ENCODE measurements at places on chromosomes 3 and 15.

GRCh38 chr15:53072077-53072476 is 281.9 kb upstream of the ONECUT1 start:
- no peak for DNase-seq

- no peak for DNase-seq
These were observed 78.4 kb downstream of the SPSB4 start for GRCh38 chr3:141129541-141130011.

- no peak for DNase-seq
These were observed 185.6 kb upstream of the ADAMTS9 start for GRCh38 chr3:64873400-64873799.

DNA sequence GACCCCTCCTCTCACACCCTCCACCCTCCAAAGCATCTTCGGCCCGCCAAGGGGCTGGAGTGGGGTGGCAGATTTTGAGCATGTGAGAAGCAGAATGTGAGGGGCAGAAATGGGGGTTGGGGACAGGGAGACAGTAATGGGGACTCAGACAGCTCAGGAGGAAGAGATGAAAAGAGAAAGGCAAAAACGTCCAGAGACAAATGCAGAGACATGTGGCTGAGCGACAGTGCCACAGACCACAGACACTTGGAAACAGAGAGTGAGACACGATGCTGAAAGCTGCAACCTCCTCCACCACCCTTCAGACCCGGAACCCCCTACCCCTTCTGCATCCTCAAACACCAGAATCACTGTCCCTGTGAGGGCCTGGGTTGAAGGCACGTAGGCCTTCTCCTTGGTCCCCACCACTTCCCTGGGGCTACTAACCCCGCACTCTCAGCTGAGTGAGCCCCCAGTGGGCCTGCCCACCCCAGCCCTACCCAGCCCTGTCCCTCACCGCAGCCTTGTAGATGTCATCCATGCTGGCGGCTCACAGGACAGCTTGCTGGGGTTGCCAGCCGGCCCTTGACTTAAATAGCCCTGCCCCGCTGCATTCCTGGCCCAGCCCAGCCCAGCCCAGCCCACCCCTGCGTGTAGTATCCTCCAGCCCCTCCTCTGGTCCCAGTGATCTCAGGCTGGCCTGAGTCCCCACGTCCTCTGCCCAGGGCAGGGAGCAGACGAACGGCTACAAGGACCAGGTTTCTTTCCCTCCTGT is at the start of gene TNNC1:
Gene TNNC1, minus strand, starts transcription at position 546 of the 754 bp plus-strand sequence. Its CDS starts 26 bp downstream, at position 520.
- DNase-seq, result no peak

DNA sequence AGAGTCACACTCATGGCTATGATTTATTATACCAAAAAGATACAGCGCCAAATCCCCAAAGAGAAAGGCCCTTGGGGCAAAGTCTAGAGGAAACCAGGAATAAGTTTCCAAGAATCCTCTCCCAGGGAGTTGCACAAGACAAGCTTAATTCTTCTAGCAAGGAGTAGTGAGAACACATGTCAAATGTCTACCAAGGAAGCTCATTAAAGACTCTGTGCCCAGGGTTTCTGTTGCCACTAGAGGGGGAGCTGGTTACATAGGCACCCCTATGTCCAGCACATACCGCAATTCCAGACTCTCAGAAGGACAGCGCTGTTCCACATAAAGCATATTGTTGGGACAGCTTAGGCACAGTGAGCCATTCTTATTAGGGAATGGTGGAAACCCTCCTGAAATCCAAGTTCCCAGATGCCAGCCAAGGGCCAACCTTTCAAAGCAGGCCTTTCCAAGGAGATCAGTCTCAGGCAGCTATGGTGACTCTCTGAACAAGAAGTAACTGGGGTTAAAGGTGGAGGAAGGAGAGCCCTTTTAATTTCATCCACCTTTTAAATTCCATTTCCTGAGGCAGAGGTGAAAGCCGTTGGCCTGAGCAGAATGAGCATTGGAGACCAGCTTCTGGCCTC is 194.2 kb downstream of the UACA start:
- DNase-seq, result no peak

GRCh38 chr3:171828902-171829770 is 14.0 kb upstream of the TMEM212 start:
- no peak for DNase-seq

DNA sequence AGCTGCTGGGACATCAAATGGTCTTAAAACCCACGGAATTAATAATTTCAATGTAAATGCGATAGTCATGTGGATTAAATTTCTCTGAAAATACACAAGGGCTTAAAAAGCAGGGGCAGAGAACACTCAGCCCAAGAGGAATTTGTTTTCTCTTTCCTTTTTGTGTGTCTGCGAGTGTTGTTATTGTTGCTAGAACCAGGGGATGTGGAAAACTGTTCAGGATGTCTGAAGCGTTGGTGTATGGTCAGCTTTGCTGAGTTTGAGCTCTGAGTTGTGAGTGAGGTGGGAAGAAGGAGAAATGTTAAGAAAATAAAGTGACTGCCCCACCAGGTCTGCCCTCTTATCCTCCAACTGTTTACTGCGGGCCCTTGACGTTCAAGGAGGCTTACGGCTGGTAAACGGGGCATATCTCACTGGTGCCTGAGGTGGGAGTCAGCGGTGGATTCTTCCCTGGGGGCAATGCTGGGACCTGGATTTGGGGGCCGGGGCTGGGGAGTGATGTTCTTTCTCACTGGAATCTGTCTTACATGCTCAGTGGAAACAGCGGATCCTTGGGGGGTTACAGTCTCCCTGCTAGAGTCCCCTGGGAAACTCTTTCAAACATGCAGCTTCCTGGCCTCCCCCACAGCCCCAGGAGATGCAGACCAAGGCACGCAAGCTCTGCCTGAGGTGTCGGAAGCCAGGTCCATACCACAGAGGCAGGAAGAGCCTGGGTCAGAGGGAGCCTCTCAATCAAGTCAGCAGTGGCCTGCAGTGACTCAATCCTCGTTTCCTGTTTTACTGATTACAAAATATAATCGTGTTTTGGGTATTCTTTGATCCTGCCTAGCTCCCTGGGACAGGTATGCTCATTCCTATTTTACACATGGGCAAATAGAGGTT is 41.8 kb downstream of the ITGA11 start:
- no peak for DNase-seq

- DNase-seq, result no peak
These were observed 27.4 kb downstream of the ARHGEF26 start for GRCh38 chr3:154148541-154148940.

Data from activated CD4-positive, alpha-beta T cell treated with anti-CD3 and anti-CD28 coated beads, Interleukin-2, amount 50 U/mL, for 4 hours (primary cell).